H54 (cell line): ENCODE measurements at places on chromosomes 16 and 17.
A peak's percentile ranks its signal among the peaks of the same experiment; 100 is the strongest.

DNA sequence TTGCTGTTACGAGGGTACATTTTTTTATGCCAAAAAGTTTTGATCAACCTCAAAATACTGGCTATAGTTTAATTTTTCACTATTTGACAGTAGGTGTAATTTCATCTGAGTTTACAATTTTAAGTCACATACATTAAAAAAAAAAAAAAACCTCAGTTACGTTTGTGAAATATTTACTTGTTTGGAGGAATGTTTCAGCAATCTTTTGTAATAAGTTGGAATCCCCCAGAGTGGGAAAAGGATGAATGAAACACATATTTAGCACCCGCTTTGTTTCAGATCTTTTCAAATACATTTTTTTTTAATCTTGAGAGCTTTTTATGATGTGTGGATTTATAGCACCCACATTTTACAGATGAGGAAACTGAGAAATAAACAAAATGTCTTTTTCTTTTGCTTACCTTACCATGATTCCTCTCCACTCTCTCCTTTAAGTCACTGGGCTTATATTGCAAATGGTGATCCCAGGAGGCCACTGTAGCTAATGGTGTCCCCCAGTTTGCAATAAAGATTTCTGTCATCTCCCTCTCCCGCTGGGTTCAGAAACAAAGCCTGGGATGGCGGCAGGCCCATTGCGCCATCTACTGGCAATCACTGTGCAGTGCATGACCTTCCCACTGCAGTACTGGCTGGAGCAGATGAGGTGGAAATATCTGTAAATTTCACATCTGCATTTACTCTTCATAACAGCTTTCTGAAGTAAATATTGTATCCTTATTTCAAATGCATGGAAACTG, 27.7 kb downstream of the TBC1D3B start:
- peak; percentile 73 for DNase-seq

DNA sequence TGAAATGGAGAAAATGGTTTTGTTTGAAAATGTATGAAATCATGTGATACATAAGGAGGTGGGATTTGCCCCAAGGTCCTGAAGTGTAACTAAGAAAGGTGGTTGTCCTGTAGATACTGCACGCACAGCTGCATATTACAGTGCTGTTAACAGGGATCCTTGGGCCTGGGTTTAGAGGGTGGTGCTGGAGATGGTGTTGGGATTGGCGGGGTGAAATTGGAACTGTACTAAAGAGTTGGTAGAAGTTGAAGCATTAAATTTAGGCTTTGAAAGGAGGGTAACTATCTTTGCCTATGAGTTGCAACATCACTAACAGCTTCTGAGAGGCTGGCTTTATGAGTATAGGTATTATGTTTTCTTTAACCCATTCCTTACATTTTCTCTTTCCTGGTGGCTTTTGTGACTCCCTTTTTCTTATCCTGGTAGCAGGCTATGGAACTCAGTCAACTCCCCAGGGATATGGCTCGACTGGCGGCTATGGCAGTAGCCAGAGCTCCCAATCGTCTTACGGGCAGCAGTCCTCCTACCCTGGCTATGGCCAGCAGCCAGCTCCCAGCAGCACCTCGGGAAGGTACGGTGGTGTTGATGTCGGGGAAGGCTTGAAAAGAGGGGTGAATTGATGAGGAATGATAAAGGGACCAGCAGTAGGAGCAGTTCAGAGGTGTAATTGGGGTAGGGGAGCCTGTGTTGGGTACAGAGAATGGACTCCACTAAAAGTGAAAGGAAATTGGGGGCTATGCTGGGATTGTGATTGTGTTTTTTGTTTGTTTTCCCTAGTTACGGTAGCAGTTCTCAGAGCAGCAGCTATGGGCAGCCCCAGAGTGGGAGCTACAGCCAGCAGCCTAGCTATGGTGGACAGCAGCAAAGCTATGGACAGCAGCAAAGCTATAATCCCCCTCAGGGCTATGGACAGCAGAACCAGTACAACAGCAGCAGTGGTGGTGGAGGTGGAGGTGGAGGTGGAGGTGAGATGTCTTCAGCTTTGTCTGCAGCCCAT, 3.8 kb downstream of the FUS start:
- no peak for DNase-seq

GRCh38 chr17:48382989-48383388, 47.0 kb downstream of the SKAP1 start:
- DNase-seq = no peak

- DNase-seq = no peak
Observed at GRCh38 chr17:6000426-6000825, 69.8 kb upstream of the WSCD1 start.

- DNase-seq = no peak
Observed at GRCh38 chr16:89344846-89345611, 127.5 kb downstream of the ZNF778 start.
